SJSA1 (cell line): ENCODE measurements at places on chromosomes 3 and 15. TPM values are rescaled to one million over a fixed set of nuclear protein-coding genes. Genes with fewer than 3 reads are reported as not detected.

GRCh38 chr3:171458071-171458863 lies 1.9 kb downstream of the TNIK start:
- DNase-seq: no peak

DNA sequence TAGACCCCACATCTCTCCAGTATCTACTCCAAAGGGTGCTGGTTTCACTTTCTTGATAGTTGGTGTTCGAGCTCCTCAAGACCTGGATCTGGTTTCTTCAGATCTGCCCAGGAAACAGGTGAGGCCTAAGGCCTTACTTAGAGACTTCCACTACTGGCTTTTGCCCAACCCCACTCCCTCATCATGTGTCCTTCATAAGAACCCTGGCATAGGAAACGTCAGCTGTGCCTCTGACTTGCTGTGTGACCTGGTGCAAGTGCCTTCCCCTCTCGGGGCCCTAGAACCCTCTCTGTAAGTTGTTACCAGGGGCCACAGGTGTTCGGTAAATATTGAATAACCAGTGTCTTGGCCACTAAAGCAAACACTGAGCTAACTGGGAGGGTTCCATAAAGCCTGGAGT lies 3.9 kb downstream of the OXTR start:
- no peak for DNase-seq

DNA sequence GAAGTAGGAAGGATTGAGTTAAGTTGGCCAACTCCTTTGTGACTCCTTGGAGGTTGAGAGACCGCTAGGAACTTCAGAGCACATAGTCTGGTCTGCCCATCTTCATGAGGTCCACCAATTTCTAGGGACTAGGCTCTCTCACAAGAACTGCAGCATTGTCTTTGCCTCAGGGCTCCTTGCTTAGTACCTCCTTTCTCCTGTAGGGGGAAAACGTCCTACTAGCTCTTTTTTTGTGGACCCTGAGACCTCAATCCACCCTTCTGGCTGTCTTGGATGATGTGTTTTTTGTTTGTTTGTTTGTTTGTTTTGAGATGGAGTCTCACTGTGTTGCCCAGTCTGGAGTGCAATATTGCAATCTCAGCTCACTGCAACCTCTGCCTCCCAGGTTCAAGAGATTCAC lies 21.6 kb downstream of the REC114 start:
- DNase-seq: no peak

Gene MYO1E
- 111 and 122 TPM in 2 replicates for total RNA-seq

Gene ADCY5
- 0.16 and 0.82 TPM in 2 replicates for total RNA-seq
